ENCODE measurements at places on chromosomes 13 and 19.

DNA sequence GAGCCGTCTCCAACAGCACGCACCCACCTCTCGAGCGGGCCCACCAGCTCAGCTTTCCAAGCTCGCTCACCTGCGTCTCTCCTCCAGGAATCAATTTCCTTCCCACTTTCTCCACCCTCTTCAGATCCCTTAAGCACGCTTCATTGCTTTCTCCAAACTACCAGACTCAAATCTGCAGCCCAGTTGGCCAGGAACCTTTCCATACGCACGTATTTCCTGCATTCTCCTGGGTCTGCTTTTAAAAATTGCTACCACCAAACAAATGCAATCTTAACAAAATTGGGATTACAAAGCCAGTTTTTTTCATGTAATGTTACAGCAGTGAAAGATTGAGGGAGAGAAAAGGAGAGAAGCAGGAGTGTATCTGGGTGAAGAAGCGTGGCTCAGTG is 1.5 kb downstream of the ENOX1 start:
- no peak for DNase-seq

- no peak for DNase-seq
Observed at GRCh38 chr19:16871871-16872270, 16.9 kb upstream of the F2RL3 start.

GRCh38 chr13:60619461-60619860 is 222.4 kb downstream of the TDRD3 start:
- no peak for DNase-seq

DNA sequence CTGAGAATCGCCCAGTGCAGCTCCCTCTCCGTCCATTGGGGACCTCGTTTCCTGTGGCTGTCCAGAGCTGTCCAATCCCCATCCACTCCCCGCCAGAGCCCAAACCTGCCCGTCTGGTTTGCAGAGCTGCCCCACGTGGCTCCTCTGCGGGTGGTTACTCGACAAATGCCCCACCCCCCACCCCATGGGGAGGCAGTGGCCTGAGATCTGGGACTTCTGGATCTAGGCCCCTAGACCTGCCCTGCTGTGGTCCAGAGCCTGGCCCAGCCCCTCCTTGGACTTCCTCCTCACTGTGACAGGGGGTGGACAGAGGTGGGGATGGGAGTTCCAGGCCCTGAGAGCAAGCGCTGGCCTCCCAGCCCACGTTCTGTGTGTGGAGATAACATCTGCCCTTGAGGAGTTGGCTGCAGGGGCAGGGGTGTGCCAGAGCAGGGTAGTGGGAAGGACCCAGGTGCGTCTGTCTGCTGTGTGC is 29.1 kb downstream of the PAK4 start:
- no peak for DNase-seq

DNA sequence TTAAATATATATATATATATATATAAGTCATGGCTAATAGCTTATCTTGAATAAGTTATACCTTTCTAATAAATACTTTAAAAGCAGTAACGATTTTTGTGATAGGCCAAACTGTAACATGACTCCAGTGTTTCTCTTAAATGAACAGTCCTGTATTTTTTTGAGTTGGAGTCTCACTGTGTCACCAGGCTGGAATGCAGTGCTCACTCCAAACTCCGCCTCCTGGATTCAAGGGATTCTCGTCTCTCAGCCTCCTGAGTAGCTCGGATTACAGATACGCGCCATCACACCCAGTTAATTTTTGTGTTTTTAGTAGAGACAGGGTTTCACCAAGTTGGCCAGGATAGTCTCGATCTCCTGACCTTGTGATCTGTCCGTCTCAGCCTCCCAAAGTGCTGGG is 814.2 kb upstream of the SLITRK5 start:
- no peak for DNase-seq

GRCh38 chr13:34868733-34869132 is 73.3 kb upstream of the NBEA start:
- no peak for DNase-seq

GRCh38 chr19:5966215-5966614 is 11.7 kb downstream of the RANBP3 start:
- no peak for DNase-seq

GRCh38 chr13:67134417-67135129 is 95.6 kb downstream of the PCDH9 start:
- DNase-seq = no peak

DNA sequence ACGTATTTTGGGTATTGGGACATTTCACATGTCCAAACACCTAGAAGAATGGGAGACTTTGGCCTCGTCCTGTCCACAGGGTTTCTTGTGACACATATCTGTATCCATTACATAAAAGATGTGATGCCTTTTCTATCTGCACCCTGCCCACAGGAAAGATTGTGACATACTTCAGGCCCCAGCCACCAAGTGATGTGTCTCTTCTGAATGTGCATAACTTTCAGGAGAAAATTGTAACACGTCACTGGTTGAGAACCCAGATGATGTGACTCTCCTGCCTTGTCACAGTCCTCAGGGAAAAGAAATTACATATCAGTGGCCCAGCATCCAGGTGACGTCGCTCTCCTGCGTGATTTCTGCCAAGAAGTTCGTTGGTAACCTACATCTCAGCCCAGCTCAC is 21.0 kb upstream of the ZNF681 start:
- no peak for DNase-seq

DNA sequence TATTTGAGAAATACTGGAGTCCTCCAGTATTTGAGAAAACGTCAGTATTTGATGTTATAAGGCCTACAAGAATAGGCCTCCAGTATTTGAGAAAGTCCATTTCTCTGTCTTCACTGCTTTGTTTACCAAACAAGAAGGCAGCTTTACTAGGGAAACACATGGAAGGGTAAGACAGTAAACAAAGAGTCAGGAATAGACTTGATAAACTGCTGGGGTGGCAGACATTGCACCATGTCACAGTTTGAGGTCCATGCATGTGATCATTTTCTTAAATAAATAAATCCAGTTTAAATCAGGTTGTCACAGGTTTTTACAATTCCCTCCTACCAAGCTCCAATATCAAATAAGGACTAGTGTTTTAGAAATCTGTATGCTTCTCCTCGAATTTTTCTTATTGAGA is 1431.0 kb upstream of the SPRY2 start:
- DNase-seq = no peak

DNA sequence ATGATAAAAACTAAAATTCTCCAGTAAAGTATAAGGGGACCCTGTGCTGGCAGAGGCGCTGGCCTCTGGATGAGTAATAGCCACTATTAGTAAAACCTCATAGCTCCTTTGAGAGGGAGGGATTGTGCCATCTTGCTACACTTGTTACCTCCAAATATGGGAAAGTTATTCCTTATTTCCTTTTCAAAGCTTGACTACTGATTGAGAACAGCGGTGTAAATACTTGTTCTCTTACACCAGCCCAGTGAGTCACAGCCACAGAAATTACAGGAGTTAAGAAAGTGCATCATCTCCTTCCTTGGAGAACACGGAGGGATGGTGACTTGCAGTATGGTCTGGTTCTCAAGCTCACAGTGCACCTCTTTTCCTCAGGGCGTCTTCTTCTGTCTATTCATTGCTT is 379.0 kb downstream of the EFNB2 start:
- DNase-seq = no peak

DNA sequence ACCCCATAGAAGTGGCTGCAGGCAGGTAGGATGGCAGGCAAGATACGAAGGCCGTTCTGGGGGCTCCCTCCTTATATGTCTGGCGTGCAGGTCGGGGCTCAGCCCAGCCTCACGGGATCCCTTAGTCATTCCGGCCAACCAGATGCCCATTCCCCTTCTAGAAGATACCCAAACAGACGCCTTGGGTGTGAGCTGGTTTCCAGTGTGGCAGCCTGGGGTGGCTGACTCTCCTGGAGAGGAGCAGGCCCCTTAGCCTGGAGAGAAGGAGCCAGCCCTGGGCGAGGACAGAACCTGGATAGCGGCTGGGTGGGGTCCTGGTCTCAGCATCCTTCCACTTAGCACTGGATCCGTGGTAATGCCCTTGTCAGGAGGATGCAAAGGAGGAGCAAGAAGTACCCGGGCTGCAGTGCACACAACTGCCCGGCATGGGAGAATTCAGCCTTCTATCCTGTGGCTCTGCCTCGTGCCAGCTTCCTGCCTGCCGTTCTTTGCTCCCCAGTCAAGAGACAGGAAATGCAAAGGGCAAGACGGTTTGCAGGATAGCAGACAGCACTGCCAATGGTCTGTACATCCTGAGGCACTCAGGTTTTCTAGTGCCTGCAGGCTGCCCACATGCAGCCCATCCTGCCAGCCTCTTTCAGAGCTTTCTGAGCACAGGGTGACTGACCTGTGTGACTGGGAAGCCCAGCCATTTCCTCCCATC is 56.7 kb upstream of the WASF3 start:
- DNase-seq = no peak

DNA sequence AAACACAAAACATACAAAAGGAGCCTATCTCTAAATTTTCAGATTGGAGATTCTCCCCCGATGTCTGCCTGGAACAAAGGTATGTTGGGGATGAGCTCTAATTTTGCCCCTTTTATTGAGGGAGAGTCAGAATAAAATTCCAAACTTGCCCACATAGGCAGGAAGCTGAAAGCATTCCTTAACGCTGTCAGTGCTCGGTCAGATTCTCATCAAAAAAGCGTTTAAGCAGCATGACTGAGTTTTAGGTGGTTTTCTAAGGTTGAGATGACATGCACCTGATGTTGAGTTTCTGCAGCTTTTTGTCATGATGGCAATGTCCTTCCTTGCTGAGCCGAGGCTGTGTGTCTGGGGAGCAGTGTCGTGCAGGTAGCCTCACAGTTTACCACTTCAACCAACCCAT is 48.4 kb upstream of the MEDAG start:
- DNase-seq = no peak

DNA sequence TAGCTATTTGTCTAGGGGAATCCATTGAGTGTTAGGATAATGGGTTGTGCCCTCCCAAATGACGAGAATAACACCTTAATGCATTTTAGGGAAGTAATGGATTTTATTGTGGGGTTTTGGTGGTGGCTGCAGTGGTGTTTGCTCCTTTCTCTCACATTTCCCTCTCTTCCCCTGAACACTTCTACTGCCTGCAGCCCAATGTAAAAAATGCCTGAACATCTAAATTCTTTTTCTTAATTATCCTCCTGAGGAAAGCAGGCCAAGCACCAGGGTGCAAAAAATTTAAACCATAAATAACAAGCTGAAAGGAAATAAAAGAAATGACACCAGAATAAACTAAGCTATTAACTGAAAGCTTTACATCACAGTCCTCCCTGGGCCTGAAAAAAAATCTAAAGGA is 57.3 kb upstream of the PCDH8 start:
- no peak for DNase-seq

DNA sequence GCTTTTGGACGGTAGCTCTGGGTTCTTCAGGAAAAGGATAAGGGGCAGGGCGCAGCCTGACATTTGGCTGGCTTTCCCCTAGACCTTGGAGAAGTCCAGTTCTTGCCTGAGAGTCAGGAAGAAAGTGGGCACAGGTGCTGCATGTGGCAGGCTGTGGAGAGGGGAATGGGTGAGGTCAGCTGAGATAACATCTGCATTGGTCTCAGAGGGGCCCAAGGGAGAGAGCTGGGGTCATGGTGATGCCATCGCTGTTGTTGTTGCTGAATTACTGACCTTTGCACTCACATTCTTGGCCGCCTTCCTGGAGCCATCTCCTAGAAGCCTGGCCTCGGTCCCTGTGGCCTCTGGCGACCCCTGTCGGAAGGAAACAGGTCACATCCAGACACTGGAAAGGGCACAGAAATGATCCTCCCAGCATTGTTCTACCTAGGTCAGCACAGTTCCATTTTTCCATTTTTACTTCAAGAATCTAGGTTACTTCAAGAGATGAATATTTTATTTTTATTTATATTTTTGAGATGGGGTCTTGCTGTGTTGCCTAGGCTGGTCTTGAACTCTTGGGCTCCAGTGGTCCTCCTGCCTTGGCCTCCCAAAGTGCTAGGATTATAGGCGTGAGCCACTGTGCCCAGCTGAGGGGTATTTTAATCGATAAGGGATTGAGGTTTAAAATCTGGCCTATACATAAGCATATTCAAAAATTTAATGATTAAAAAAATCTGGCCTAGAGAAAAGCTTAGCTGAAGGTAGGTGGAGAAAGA is 6.5 kb upstream of the LIPE start:
- peak; percentile 55 for DNase-seq

DNA sequence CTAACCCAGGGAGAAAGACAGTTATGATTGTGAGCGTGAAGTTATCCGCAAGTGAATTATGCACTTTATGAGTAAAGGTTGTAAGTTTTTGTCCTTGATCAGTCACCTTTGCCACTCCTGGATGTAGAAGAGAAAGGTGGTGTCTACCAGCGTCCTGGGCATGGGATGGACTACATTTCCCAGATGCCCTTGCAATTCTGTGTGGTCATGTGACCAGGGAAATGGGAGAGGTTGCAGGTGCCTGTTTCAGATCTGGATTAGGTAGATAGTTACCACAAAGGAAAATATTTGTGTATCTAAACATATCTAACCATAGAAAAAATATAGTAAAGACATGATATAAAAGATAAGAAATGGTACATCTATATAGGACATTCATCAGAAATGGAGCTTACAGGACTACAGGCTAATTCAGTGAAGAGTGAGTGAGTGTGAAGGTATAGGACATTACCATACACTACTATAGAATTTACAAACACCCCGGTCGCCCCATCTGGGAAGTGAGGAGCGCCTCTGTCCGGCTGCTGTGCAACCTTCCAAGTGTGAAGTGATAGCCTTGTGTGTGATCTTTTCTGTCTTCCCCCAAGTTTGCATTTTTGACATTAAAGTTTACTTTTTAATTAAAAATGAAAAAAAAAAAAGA is 51.6 kb upstream of the CACNA1A start:
- DNase-seq = no peak
